ENCODE measurements at places on chromosomes 12 and 14.

GRCh38 chr12:11969437-11970154 lies 101.1 kb upstream of the BCL2L14 start:
- no peak for DNase-seq

GRCh38 chr12:129185855-129186254 lies 332.6 kb downstream of the GLT1D1 start:
- DNase-seq: no peak

DNA sequence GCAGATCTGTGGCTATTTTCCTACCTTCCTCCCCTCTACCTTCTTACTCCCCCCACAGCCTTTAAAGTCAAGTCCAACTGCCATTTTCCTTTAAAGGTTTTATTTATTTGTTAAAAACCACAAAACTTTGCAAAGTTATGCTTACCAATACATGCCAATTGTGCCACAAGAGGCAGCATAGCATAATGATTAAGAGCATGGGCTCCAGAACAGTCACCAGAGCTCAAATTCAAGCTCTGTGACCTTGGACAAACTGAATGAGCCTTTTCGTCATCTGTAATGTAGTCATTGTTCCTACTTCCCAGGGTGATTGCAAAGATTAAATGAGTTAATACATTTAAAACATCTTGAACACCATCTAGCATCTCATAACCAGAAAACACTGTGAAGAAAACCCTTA lies 13.0 kb upstream of the FMNL3 start:
- no peak for DNase-seq

GRCh38 chr12:107912421-107913004 lies 138.0 kb downstream of the ASCL4 start:
- no peak for DNase-seq

DNA sequence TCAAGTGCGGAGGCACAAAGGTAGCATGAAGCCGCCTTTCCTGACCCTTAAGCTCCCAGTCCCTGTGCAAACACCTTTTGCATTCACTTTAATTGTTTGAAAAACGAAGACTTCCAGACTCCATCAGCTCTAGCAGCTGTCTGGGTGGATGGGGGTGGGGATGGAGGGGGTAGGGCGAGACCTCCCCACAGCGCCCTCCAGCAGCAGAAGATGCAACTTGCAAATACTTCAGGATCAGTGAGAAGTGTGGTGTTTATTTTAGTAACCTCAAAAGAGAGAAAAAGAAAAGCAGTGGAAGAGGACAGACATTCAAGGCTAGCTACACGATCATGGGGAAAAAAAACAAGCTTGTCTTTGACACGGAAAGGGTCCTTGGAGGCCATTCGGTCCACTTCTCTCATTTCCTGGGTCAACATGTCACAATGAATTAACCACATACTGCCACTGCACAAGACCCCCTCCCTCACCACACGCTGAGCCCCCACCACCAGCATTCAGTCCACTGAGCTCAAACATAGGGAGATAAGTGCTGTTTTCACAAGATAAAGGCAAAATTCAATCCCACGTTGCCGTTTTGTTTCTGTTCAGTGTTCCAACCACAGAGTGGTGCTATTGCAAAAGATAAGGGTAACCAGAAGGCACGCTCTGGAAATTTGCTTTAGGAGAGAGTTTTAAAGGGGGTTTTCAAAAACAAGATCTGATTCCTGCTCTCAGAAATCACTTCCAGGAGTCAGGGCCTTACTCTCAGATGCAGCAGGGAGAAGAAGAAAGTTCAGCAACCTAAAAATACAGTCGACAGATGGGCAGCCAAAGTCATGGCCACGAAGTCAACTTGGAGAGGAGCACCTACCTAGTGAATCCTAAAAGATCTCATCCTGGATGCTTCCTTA lies 3.3 kb upstream of the NTF3 start:
- DNase-seq: no peak

DNA sequence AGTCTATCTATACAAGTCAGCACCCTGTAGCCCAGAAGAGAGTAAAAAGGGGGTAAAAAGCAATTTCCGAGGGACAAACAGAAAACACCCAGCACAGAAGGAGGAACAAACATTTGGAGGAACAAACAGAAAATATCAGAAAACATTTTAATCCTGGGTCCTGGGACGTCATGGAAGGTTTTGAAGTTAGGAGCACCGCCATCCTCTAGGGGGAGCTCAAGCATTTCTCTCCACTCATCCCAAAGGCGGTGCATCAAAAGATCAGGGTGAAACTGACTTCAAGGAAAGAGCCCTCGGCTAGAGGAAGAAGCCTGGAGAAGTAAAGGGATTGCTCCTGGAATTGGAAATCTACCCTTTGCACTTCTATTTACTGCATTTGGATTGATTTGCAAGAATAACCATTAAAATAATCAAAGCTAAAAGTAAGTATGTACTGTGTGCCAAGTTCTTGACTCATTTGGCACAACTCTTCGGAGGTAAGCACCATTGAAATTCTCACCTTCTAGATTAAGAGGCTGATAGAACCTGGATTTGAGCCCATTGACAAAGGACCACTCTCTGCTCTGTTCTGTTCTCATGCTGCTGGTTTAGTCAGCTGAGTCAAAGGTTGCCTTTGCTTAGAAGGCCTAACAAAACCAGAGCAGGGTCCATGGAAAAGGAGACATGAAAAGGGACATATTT lies 17.2 kb upstream of the POC1B start:
- DNase-seq: peak; percentile 79

DNA sequence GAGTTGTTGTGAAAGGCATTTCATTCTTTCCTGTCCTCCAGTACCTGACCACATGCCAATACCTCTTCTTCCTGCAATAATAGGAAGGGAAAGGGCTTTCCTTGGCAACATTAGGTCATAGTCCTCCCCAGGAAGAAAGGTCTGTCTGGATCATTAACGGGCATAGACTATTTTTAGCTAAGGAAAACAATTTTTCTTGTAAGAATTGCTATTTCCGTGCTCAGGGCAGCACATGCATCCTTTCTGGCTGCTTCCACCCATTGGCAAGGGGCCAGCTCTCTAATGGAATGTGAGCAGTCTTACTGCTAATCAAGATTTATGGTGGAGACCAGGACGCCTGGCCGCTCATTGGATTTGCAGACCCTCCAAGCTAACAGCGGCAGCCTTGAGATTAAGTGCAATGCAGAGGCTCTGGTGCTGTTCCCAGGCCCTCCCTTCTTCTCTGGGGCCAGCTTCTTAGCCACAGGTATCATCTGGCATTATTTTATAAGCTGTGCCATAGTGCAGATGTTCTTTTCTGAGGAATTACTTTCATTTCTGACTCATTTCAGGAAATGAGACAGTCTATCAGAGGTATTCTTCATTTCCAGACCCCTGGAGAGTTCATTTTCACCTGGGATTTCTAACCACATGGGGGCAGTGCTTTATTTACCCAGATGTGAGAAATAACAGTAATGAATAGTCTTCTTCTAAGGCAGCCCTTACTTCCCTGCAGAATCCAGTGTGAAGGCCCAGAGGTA lies 52.9 kb downstream of the ANO6 start:
- peak; percentile 82 for DNase-seq

DNA sequence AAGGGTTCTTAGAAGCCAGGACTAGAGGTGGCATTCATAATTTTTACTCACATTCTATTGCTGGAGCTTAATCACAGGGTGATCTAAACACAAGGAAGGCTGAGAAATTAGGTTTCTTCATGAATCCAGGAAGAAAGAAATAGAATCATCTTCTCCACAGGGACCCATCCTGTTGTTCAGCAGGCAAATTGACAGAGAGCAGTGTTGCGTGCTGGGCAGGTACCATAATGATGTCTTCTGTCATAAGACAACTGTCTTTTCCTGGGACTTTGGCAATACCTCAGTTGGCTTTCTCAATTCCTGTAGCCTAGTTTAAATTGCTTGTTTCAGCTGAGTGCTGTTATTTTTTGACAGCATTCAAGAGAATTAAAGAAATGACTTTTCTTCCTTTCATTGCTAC lies 468.0 kb upstream of the SYT1 start:
- DNase-seq: no peak

GRCh38 chr14:33647385-33647786 lies 303.5 kb downstream of the EGLN3 start:
- DNase-seq: no peak

GRCh38 chr12:93113317-93114006 lies 184.4 kb upstream of the EEA1 start:
- DNase-seq: no peak

Measured in right renal cortex interstitium (tissue), 3 donors.